Stomach (tissue), 19 donors: ENCODE measurements at places on chromosomes 6 and 20.

DNA sequence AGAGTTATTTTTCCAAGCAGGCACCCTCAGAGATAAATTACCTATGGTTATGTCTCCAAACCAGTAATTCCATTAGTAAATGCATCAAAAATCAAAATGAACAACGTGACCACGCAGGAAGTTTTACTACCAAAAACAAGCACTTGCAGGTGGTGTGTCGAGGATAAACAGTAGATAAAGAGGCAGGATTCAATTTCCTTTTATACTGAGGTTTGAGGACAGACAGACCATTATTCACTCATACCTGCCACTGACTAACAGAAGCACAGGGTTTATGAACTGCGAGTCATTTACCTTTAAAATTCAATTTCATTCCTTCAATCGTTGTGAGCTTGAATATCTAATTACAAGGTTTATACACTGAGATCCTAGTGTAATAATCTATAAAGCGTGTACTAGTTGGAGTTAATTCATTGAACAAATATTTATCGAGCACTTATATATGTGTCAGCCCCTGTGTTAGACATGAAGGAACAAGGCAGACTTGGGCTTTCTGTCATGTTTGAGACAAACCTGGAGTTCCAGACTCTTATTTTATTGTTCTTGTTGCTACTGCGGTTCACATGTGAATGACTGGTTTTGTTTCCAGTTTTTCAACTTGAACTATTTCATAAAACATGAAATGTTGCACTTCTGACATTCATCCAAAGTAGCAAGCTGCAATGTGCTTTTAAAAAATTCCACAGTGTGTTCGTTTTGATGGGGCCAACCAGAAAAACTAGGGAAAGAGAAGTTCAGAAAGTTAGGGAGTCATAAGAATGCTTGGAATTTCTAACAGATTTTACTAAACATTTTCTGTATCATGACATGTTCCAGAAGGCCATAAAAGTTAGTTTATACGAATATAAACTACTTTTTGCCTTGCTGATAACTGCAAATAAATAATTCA is 205.6 kb downstream of the UST start:
- DNase-seq = no peak

DNA sequence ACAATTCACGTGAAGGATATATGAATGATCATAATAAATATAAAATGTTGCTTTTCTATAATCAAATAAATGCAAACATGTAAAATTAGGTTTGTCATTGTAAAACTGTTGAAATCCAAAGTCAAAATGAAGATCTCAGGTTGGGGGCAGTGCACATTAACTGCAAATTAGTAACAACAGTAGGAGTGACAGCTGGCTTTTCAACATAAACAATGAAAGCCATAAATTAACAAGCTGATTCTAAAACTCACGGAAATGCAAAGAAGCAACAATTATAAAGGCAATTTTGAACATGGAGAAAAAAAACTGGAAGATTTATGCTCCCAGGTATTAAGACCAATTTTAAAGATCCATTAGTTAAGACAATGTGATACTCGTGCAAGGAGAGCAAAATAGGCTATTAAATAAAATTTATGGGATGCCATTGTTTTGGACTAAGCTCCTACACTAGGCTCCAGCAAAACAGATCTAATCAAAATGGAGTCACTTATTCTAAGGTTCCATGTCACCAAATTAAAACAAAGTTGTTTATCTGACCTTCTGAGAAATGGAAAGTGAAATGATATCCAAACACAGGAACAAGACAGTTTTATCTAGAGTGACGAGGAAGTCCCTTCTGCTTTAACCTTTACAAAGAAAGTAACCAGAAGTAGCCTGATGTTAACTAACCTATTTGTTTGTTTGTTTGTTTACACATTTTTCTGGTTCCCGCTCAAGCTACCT is 770.8 kb downstream of the EPHA7 start:
- DNase-seq = no peak

- DNase-seq = no peak
Measured at GRCh38 chr6:123036648-123037047, 40.6 kb downstream of the CLVS2 start.

- DNase-seq = no peak
Measured at GRCh38 chr6:170367241-170367640, 60.7 kb downstream of the FAM120B start.

GRCh38 chr20:41029150-41029901 is 704 bp downstream of the TOP1 start:
- DNase-seq = peak; percentile 68

GRCh38 chr6:88855541-88856147 is 107.8 kb downstream of the RNGTT start:
- no peak for DNase-seq

DNA sequence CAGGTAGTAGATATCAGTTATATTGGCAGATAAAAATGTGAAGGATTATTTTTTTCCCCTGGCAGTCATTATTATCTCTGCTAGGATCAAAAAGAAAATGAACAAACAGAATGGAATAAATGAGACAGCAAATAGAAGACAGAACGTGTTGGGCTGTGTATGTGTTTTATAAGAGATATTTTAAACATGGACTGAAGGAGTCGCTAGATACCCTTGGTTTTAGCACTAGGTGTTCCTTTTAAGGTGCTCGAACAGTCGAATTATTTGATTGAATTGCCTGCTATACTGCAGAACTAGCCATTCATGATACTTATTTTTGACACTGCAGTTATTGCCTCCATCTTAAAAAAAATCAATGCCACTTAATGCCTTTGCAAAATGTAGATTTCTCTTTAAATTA is 3.7 kb downstream of the GRIK2 start:
- DNase-seq = no peak

- peak; percentile 7 for DNase-seq
Measured at GRCh38 chr6:92979281-92979680, 440.1 kb downstream of the EPHA7 start.

- peak; percentile 81 for DNase-seq
Measured at GRCh38 chr20:39112178-39112743, 150.1 kb downstream of the DHX35 start.

DNA sequence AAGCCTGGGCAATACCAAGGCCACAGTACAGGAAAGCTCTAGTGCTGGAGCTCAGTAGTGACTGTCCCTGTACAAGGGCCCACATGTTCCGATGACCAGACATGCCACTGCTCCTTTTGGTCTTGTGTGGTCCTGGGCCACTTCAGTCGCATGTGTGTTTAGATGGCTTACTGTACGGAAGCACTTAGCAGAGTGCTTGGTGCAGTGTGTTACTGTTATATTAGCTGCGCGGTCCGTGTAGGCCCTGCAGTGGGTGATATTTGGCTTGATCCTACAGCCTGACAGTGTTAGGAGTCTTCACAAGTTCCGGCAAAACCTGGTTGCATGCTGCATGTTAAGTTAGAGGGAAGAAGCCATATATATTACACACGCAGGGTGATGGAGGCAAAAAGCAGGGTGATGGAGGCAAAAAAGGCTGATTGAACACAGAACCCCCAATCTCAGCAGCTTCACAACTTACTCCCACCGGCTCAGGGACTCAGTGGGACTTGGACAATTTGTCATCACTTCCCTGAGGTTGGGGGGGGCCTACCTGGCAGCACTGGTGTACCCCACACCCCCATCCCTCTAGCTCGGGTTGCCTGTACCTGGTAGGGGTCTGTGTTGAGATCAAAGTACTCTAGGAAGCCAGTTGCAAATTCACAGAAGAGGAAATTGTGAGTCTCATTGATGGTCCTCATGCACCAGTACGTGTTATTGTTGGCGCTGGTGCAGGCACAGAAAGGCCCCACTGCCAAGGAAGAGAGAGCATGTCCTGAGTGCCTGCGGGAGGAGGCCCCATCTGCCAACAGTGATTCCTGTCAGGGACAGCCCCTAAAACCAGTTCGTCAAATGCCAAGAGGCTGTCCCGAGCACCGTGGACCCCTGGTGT is 122.6 kb downstream of the SULF2 start:
- DNase-seq = no peak

DNA sequence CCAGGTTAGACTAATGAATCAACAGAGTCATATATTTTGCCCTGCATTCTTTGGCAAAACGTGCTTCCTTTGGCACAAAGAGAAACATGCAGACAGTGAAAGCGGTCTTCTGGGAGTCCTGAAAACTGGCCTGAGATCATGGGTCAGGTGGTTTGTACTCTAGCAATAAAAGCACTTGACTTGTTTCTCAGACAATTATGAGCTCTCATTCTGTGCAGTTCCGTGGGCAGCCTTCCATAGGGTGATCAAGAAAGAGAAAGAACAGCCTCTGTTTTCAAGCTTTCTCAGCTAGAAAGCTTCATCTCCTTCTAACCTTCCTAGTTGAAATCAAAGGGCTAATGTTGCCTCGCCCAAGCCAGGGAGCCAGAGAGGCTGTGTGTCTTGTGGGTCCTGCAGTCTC is 62.7 kb upstream of the ISM1 start:
- DNase-seq = no peak

- no peak for DNase-seq
Measured at GRCh38 chr6:7021301-7021700, 86.5 kb upstream of the RREB1 start.

- no peak for DNase-seq
Measured at GRCh38 chr6:98769546-98769945, 64.8 kb upstream of the POU3F2 start.
